ENCODE measurements at places on chromosomes 1 and 21.
A peak's percentile ranks its signal among the peaks of the same experiment; 100 is the strongest.

DNA sequence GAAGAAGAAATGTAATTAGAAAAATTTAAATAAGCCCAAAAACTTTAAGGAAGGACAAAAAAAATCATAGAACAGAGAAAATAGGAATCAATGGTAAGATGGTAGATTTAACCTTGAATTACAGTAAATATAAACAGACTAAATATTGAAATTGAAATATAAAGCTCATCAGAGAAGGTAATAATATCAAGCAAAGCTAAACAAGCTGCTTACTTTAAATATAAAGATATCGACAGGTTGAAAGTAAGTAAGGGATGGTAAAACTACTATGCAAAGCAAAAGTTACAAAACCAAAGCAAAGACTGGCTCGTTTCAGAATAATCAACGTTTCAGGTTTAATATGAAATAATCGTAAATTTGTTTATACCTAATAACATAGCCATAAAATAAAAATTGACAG is 137.0 kb upstream of the KCNJ15 start:
- no peak for DNase-seq

DNA sequence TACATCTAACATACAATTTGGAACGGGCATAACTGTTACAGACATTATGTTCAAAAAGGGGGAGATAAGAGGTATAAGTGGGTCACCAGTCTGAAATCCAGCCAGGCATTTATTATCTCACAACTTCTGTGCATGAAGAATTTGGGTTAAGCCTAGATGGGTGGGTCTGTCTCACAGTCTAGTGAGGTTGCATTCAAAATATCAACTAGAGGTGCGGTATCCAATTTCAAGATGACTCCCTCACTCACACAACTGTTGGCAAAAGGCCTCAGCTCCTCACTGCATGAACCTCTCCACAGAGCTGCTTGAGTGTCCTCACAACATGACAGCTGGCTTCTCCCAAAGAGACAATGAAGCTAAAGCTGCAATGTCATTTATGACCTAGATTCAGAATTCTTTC is 4.7 kb downstream of the AUNIP start:
- no peak for DNase-seq

- DNase-seq: no peak
Observed at GRCh38 chr1:81547261-81547911, 253.3 kb upstream of the ADGRL2 start.

- DNase-seq: no peak
Observed at GRCh38 chr1:156511644-156512043, 11.1 kb upstream of the MEF2D start.

DNA sequence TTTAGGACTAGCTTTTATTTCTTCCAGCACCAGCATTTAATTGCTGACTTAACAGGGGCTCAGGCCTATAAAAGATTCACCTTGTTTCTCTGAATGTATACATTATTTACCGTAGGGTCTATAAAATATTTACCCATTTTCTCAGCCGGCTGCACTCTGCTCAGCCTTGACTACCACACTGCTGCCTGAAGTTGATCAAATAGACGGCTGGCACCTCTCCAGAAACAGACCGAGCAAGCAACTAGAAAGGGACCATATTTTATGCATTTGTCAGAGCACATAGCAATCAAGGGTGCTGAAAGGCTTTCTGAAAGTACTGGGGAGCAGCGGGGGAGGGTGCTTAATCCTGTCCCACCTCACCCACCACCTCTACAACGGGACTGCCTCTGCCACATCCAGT is 64.7 kb upstream of the FGGY start:
- no peak for DNase-seq

- DNase-seq: no peak
Observed at GRCh38 chr21:45297869-45298268, 10.2 kb upstream of the POFUT2 start.

DNA sequence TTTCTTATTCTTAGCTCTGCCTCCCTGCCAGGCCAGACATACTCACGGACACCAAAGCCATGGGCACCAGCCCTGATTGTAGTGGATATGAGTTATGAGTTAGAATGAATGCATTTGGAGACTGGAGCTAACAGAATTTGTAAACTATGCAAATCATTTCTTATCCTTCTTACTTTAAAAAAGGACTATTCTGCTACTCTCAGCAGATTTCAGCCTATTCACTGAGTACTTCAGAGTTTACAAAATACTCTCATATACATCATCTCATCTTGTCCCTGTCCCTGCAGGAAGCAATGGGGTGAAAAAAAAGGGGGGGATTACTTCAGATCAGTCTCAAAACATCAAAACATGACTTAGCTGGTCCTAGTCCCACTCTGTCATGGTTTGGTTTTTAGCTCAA is 541.4 kb upstream of the PLXNA2 start:
- DNase-seq: no peak

- peak; percentile 98 for DNase-seq
Observed at GRCh38 chr1:180151508-180151907, 3.2 kb upstream of the QSOX1 start.

- no peak for DNase-seq
Observed at GRCh38 chr1:7507285-7508019, 263.6 kb upstream of the VAMP3 start.

DNA sequence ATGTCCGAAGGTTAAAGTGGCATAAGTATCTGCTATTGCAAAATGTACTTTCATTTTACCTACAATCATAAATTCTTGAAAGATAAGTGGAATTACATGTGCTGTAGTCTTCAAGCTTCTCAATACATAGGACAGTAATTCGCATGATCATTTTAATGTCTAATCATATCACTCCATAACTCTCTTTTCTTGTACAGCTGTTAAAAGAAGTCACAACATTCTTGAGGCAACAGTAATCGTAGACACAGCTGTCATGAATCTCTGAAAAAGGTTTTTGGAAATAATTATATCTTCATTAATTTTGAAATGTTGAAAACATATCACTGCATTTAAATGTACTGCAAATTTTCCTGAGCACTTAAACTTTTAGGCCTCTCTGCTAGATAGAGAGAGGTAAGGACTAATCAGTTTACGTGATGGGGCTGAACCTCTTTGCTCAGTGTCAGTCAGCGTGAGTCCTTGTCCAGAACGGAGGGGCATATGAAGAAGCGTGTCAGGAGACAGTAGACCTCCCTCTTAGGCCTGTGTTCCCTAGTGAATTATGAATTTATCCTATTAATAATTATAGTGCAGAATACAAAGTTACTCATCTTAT is 133.4 kb downstream of the NEK7 start:
- no peak for DNase-seq

- DNase-seq: no peak
Observed at GRCh38 chr1:62691062-62691844, 3.1 kb upstream of the DOCK7 start.

GRCh38 chr1:209607102-209607794 is 23.7 kb downstream of the CAMK1G start:
- DNase-seq: peak; percentile 16

DNA sequence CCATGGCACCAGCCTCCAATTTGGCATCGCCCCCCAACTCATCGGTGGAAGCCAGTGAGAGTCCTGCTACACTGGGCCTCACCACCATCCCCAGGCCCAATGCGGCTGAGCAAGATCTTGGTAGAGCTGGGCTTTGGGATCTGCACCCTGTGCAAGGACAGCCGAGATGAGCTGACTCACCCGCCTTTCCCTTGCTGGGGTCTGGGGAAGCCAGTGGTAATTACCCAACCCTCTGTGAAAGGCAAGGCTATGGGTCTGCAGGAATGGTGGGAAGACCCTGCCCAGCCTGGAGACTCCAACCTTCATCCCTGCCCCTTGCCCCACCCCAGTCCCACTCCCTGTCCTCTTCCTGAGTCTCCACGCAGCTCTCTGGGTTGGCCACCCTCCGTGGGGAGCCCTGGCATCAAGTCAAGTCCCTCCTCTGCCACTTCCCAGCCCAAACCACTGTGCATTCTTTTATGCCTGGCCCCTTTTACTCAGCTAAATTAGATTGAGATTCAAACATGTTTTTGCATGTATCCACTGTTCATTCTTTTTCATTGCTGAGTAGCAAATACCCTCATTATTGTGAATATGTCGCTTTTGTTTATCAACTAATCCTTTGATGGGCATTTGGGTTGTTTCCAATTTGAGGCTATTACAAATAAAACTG is 8.8 kb downstream of the SMCP start:
- no peak for DNase-seq

DNA sequence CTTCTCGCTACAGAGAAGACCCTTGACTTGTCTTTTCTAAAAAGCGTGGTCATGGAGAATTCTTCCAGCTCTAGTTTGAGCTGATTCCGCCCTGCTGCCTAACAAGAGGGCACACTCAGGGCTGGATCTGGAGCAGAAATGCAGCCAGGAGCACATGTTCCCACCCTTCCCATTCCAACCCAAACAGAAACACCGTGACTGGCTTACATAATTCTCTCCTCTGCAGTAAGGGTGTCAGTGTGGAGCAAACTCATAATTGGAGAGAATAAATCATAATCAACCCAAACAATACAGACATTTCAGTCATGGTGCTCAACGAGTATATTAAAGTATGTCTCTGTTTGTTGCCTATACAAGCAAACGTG is 34.5 kb downstream of the CTNNBIP1 start:
- DNase-seq: no peak

DNA sequence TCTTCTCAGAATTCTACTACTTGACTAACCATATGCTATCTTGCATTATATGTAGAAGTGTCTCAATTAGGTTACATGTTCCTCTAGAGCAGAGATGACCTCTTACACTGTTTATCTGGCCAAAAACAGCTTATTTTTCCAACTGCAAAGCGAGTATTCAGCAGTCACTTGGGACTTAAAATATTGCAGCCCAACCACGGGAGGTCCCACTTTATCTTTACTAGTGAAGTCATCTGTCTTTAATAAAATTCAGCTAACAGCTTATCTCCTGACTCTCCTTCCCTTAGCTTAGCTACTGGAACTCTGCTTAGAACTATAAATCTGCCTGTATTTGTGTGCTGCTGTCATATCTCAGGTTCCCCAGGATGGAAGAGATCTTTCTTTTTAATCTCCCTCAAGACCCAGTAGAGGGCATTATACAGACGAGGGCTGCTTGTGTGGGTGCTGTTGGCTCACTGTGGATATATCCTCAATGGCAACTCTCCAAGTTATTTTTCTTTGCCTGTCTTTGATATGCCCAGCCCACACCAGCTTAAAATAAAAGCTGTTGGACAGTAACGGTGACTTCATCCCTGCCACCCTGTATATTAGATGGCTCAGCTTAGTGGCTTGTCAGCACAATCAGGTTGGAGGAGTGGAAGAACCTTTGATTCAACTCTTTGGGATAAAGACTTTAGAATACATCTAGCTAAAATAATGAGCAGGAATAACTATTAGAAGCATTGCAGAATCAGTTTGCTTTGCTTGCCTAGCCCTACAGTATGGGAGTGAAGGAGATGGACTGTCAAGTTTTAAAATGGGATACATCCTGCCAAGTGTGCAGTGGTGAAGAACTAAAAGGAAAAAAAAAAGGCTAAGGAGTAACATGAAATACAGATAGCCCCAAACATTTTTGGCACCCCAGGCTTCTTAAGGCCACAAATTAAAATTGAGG is 9.6 kb downstream of the ENSA start:
- peak; percentile 52 for DNase-seq

DNA sequence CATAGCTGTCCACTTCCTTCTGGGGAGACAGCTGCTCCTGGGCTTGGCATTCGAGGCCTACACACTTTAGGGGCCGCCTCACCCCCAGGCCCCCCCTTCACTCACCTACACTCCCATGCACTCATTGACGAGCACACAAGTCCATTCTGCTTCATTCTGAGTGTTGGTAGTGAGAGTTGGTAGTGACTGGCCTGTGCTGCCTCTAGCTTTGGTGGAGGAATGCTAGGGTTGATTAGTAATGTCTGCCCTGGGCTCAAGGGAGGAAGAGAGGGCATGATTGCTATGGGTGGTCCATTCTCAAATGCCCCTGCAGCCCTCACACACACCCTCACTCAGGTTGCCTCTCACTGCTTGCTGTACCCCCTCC is 30.4 kb downstream of the TRIM11 start:
- DNase-seq: no peak

DNA sequence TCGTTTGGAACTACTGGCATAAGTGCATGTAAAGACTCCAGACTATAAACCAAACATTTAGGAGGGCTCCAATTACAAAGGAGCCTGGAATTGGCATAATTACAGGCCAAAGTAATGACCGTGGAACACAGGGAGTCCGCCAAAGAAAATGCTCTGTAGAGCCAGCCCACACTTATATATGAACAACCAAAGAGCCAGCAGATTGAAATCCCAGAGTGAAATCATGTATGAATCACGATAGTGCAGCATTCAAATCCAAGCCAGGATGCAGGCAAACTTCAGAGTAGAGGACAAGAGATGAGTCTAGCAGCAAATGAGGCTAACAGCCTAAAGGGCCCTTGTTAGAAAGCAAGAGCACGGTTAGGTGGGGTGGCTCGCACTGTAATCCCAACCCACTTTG is 13.1 kb downstream of the VPS26C start:
- no peak for DNase-seq

- no peak for DNase-seq
Observed at GRCh38 chr1:202689493-202690342, 20.5 kb downstream of the SYT2 start.

GRCh38 chr1:109910963-109911798 is 532 bp downstream of the CSF1 start:
- no peak for DNase-seq

GRCh38 chr1:98051065-98051675 is 130.3 kb upstream of the DPYD start:
- DNase-seq: peak; percentile 71

DNA sequence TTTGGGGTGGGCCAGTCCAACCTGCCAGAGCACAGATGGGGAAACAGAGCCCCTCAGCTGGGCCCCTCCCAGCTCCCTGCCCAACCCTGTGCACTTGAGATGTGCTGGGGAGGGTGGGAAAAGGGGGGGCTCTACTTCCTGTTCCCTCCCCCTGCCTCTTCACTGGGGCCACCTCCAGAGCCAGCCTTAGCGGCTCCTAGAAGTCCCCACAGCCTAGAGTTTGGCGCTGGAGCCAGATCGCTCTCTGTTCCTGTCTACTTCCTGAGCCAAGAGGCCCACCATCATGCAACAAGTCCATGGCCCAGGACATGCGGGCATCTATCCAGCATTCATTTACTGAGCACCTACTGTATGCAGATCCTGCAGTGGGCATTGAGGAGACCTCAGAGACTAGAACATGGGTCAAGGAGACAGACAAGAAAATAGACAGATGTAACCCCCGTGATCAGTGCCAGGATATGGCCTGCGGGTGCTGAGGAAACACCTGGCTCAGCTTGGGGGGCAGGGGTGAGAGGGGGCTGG is 144.1 kb downstream of the SYF2 start:
- no peak for DNase-seq

GRCh38 chr1:147185432-147185831 is 13.2 kb upstream of the PRKAB2 start:
- no peak for DNase-seq

DNA sequence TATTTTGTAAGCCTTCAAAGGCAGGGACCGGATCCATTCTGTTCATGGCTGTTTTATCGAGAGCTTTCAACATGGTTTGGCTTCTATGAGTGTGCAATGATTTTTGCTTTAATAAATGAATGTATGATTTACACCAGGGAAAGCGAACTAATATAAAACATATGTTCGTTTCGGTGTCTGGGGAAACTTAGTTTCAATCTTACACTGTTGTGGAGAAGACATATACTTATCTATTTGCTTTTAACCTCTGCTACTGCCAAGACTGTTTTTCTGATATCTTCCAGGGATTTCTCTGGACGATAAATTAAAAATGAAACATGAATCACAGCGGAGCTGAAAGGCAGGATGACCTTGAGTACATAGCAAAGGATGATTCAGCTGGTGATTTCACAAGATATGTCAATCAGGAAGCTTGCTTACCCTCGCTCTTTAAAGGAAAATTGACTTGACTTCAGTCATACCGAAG is 14.7 kb upstream of the CYYR1 start:
- DNase-seq: peak; percentile 73

GRCh38 chr1:156590326-156591180 is 1.0 kb upstream of the NAXE start:
- DNase-seq: no peak

GRCh38 chr1:32774950-32775634 is 42.1 kb downstream of the YARS1 start:
- DNase-seq: no peak

All from HS-5 (cell line).